ENCODE measurements at places on chromosomes 6 and 20.

DNA sequence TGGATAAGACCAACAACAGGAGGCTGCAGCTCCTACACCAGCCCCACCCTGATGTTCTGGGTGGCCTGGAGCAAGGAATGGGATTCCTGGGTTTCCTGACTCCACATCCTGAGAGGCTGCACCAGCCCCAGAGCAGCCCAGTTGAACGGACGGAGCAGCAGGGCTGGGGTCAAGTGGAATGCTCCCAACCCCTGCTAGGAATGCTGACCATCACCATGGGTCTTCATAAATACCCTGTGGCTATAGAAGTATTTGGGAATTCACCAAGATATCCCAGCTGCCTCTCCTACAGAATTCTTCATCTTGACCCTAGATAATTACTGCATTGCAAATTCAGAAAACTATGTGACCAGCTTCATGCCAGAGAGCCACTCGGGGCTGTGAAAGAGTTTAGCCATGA is 180.3 kb downstream of the THBS2 start:
- DNase-seq = no peak

DNA sequence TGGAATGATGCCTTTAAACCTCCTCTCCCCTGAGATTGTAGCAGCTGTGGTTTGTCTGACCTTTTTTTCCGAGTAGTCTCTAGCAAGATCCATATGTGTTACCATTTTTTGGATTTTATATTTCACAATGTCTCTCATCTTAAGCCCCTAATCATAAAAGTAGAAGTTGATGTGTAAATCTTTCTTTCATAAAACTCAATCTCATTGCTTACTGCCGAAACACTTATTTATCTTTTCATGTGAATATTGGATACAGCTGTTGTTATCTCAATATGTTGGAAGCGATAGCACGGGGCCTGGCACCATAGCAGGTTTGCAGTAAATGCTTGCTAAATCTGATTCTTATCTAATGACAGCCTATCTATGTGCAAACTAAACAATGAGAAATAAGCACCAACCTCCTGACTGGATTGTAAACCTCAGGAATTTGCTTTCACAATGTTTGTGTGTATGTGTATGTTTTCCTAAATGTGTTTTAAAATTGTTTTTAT is 14.2 kb downstream of the SMPDL3A start:
- DNase-seq = no peak

DNA sequence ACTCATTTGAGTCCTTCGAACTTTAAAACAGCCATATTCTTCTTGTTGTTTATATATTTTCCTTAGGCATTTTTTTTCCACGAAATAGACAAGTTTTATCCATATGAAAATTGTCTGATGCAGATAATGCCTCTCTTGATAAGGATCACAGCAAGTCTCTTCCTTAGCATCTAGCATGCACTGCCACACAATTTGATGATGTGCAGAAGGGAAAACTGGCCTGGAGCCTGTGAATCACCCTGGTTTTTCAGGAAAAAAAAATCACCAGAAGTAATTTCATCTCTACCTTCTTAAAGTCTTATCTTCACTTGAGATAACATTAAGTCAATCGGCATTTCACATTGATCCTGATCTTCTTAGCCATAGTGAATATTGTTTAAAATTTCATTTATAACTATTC is 199.8 kb downstream of the TENT5A start:
- DNase-seq = no peak

DNA sequence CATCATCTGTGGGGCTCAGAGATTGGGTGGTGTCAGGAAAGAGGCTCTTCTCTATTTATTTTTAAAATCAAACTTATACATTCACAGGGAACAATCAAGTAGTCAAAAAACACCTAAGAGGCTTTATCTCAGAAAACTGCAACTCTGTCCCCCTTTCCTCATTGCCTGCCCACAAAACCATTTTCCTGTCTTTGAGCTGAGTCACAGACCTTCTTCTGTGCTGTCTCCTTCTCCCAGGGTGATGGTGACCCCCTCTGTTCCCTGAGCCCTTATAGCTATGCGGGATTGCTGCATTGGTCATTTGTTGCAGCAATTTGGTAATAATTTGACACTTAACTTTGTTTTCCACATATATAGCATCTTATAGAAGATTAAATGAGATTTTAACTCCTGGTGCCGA is 195.2 kb upstream of the PROKR2 start:
- no peak for DNase-seq

DNA sequence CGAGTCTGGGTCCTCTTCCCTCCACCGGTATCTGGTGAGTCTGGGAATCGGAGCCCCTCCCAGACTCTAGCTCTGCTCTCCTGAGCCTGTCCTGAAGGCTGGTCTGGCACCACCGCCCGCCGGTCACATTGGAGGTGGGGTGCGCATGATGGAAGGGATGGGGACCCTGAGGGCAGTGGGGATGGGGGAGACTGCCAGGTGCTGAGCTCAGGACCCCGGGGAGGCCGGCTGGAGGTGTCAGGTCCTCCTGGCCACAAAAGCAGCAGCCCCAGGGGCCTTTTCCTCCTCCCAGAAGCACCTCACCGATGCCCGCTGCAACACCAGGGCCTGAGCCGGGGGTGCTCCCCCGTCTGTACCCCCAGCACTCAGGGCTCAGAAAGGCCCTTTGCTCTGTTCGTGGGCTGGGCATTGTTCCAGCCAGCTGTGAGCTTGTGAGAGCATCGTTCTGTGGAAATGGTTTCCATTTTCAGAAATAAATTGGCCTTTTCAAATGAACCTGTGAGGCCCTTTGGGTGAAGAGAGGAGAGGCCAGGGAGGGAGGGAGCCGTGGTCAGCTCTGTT is 2.5 kb upstream of the NPBWR2 start:
- DNase-seq = no peak

All from NCI-H69 (cell line).